ENCODE measurements at places on chromosomes 3 and 15. TPM values are rescaled to one million over a fixed set of nuclear protein-coding genes. Genes with fewer than 3 reads are reported as not detected.
A peak's percentile ranks its signal among the peaks of the same experiment; 100 is the strongest.

- DNase-seq: no peak
- no peak overlapping the region for H3K27ac ChIP-seq
- H3K27me3 ChIP-seq: peaks cover 27% of the 10 kb centered on the region
- no peaks in the 10 kb centered on the region for H3K36me3 ChIP-seq
- no peak overlapping the region for H3K4me3 ChIP-seq
- H3K4me1 ChIP-seq: no peaks in the 10 kb centered on the region
These were observed 116.3 kb downstream of the TFG start for GRCh38 chr3:100825574-100825973.

DNA sequence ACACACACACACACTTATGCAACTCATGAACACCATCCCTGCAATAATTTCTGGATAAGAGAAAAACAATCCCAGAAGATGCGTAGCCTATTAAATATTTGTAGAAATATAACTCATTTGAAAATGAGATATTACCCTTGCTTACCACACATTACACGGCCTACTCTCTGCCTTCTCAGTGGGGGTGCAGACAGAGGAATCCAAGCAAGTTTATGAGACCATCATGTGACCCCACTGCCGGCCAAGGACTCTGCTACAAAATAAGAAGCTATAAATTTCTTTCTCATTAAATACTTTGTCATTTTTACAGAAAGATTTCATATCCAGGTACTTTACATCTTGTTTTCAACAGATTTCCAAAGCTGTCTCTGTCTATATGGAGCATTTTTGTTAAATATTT lies 286.3 kb downstream of the ZNF385D start:
- H3K36me3 ChIP-seq: no peaks in the 10 kb centered on the region
- no peak overlapping the region for H3K4me3 ChIP-seq
- no peaks in the 10 kb centered on the region for H3K4me1 ChIP-seq
- no peak overlapping the region for H3K27ac ChIP-seq

CIB2 gene
- total RNA-seq: 1.2 TPM

- no peaks in the 10 kb centered on the region for H3K36me3 ChIP-seq
- H3K27ac ChIP-seq: no peak overlapping the region
- no peaks in the 10 kb centered on the region for H3K27me3 ChIP-seq
- no peak overlapping the region for H3K4me3 ChIP-seq
- H3K4me1 ChIP-seq: no peaks in the 10 kb centered on the region
- DNase-seq: no peak
These were observed 409.9 kb downstream of the FHIT start for GRCh38 chr3:60841355-60841754.

GRCh38 chr3:194579091-194579606 lies 54.1 kb downstream of the TMEM44 start:
- DNase-seq: no peak
- no peak overlapping the region for H3K4me3 ChIP-seq
- no peaks in the 10 kb centered on the region for H3K27me3 ChIP-seq
- H3K4me1 ChIP-seq: peaks cover 8% of the 10 kb centered on the region
- H3K27ac ChIP-seq: no peak overlapping the region

DNA sequence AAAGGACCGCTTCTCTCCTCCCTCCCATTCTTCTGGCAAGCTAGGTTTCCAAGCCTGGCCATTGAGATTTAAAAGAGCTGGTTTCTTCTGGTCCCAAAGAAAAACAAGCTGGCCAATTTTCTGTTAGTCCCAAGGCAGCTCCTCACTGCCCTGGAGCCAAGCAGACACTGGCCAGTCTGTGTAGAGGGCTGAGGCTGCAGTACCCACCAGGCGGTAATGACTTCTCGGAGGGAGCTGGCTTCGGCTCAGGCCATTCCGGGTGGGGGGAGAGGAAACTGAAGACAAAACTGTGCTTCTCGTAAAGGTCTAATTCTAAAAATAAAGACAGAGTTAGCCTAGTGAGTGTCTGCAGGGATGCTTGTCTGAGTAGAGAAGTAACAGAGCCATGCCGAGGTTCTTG lies 78.5 kb upstream of the SMAD3 start:
- H3K4me1 ChIP-seq: no peaks in the 10 kb centered on the region
- H3K27ac ChIP-seq: no peak overlapping the region
- H3K36me3 ChIP-seq: no peaks in the 10 kb centered on the region
- H3K4me3 ChIP-seq: no peak overlapping the region
- H3K27me3 ChIP-seq: peaks cover 43% of the 10 kb centered on the region

DNA sequence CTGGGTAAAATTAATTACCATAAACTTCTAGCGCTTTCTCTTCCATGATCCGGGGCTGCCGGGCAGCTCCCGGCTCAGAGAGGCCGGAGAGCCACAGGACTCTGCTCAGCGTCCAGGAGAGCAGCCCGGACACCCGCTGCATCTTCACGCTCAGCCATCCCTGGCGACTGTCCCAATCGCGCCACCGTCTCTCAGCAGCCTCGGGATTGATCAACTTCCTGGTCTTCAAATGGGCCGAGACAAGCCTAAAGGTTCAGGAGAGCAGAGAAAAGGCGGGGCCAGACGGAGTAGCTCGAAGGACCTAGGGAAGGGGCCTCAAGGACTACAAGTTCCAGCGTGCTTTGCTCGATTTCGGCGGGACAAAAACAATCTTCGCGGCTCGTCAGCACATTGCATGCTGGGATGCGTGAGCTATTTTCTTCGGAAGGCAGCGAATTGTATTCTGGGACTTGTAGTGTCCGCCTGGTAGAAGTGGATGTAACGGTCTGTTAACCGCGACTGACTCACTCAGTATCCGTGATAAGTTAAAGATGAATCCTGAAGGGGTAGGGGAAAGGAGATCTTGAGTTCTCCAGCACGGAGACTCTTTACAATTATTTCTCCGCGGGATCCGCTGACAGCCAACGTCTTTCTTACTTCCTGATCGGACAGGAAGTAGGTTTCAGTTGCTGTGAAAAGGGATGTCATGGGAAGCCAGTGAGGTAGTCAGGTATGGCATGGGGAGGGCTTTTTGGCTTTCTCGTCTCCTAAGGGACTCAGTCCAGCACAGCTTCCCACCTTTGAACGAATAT lies at the start of gene CIAO2A:
Gene CIAO2A, minus strand, starts transcription at position 212 of the 791 bp plus-strand sequence. Its CDS starts 70 bp downstream, at position 142.
- H3K27ac ChIP-seq: peak within 1 kb of the TSS; percentile 98
- H3K27me3 ChIP-seq: no peaks in the 10 kb centered on the region
- H3K4me1 ChIP-seq: peaks cover 66% of the 10 kb centered on the region
- DNase-seq: peak; percentile 99
- peaks cover 18% of the 10 kb centered on the region for H3K36me3 ChIP-seq

- no peak for DNase-seq
- no peak overlapping the region for H3K4me3 ChIP-seq
- H3K27ac ChIP-seq: no peak overlapping the region
- H3K4me1 ChIP-seq: peaks cover 7% of the 10 kb centered on the region
These were observed 45.3 kb upstream of the VPS8 start for GRCh38 chr3:184766555-184767261.
